Left colon (tissue), 2 donors: ENCODE measurements at places on chromosomes 7 and 10. TPM values are rescaled to one million over a fixed set of nuclear protein-coding genes. Genes with fewer than 3 reads are reported as not detected.

DNA sequence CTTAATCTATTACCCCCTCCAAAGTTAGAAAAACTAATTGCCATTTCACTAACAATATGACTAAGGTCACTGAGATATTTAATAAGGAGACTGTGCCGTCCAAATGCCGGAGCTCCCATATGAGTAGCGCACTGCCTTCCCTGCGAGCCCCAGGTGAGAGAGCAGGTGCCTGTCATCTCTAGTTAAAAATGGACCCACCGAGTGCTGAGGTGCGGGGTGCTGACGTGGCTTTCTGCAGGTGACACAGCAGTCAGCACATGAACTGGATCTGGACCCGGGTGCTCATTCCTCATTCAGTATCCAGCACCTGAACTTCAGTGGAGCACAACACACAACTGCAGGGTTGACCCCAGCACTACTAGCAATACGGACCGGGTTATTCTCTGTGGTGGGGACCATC, 138.0 kb upstream of the NPS start:
- DNase-seq: no peak

Gene IQUB
- not detected for total RNA-seq

DNA sequence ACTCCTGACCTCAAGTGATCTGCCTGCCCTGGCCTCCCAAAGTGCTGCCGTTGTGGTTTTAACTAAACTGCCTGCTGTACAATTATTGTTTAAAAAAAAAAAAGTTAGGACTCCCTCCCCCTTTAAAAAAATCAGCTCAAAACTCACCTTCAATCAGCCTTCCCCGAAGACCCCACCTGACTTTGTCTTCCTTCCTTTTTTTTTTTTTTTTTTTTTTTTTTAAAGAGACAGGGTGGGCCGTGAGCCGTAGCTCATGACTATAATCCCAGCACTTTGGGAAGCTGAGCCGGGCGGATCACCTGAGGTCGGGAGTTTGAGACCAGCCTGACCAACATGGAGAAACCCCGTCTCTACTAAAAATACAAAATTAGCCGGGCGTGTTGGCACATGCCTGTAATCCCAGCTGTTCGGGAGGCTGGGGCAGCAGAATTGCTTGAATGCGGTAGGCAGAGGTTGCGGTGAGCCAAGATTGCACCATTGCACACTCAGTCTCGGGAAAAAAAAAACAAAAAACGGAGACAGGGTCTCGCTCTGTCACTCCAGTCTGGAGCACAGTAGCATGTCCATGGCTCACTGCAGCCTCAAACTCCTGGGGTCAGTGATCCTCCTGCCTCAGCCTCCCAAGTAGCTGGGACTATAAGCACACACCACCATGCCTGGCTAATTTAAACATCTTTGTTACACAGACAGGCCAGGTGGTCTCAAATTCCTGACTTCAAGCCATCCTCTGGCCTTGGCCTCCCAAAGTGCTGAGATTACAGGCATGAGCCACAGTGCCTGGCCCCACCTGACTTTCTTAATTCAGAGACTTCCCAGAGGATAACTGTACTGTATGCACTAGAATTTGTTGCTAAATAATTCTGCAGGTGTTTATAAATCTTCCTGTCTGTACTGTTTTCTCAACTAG, 3.2 kb downstream of the FIS1 start:
- DNase-seq: no peak

Gene MKX
- total RNA-seq: 0.75 TPM

Gene LIPK
- not detected for total RNA-seq

Gene PON2
- 106 TPM for total RNA-seq

Gene NEUROG3
- total RNA-seq: 0.81 TPM

DNA sequence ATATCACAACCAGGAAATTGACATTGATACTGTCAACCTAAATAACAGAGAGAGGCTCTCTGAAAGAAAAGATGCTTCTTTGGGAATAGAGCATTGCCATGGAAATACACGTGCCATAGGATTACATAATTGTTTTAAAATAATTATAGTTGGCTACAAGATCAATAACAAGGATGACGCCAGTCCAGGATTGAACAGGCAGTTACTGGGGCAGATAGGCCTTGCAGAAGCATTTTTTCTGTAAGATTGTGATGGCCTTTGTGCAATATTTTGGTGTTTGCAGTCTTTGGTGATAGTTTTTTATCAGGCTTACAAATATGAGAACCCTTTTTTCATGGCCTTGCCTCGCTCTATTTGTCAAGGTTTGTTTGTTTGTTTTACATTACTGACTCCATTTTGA, 10.5 kb downstream of the ACADSB start:
- DNase-seq: no peak

- DNase-seq: no peak
Measured at GRCh38 chr10:126225672-126226008, 162.6 kb downstream of the ADAM12 start.

- DNase-seq: no peak
Measured at GRCh38 chr7:45651540-45651939, 77.4 kb downstream of the ADCY1 start.

Gene PGAM2
- total RNA-seq: 0.58 TPM

Gene SMKR1
- total RNA-seq: not detected

DNA sequence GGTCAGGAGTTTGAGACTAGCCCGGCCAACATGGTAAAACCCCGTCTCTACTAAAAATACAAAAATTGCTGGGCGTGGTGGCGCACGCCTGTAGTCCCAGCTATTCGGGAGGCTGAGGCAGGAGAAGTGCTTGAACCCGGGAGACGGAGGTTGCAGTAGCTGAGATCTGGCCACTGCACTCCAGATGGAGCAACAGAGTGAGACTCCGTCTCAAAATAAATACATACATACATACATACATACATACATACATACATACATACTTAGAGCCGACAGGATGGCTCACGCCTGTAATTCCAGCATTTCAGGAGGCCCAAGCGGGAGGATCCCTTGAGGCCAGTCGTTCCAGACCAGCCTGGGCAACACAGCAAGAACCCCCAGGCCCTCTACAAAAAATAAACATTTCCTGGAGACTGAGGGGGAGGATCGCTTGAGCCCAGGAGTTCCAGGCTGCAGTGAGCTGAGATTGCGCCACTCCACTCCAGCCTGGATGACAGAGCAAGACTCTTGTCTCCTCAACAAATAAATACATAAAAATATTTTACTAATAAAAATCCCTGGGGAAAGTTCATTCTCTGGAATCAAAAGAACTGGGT, 90.9 kb upstream of the TNRC18 start:
- no peak for DNase-seq

DNA sequence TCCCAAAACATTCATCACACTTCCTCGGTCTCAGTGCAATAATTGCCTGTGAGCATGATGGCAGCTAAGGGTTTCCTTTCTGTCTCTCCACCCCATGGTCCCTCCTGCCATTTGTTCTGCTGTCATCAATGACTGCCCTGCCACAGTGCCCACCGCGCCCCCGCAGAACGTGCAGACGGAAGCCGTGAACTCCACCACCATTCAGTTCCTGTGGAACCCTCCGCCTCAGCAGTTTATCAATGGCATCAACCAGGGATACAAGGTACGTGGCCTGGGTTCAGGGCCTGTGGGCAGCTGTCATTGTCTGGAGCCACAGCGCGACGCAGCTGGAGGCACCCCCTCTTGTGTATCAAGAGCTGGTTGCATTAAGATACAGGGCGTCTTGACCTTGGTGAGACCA, 632.9 kb upstream of the FOXK1 start:
- no peak for DNase-seq

- no peak for DNase-seq
Measured at GRCh38 chr10:46002916-46003693, 27.3 kb downstream of the NCOA4 start.

DNA sequence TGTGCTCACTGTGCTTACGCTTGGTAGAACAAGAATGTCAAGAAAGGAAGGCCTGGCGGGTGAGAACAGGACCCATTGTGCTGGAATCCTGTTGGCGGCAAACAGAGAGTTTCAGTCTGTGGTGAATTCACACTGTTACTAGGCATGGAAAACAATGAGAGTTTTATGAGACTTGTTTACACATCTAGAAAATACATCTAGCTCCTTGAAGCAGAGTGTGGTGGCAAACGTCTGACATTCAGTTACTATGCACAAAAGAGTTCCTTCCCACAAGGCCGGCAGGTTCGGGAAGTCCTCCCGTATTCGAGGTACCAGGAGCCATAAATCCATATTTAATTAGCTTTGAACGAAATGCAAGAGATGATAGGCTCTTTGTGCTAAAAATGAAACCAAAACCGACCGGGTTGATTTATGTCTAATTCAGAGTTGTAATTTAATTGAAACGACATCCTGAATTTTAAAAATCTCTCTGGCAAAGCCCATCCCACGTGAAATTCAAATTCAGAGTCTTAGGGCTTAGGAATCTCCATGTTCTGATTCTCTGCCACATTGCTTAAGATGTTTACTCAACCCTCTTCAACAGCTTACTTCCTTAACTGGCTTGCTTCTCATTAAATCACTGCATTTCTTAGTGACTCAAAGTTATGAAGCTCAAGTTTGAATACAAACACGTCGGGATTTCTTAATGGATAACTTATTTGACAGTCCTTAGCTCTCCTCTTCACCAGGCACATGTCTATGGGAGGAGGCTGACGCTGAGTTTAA, 299.9 kb upstream of the PITRM1 start:
- DNase-seq: peak; percentile 50

Gene SEMA3E
- total RNA-seq: 1.4 TPM

DNA sequence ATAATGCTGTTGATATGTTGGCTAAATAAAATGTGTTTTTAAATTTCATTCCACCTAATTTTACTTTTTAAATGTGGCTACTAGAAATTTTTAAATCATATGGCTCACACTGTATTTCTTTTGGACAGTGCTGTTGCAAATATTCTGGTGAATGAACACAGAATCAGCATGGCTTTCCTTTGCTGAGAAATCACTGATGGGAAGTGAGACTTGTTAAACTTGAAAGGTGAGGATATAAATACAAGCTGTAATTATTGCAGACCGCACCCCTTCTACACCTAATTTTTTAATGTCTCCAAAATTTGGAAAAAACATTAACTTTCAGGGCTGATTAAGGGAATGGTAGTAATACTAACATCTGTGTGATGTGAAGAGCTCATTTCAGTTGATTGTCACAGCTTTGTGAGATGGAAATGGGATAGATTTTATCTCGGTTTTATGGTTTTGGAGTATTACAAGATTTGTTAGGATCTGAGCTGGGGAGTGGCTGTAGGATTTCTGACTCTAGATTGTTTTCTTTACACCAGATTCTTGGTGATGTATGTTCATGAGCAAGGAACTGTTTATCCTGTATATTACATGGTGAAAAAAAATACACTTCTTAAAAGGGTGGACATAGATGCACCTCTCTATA, 1.3 kb downstream of the MIOS start:
- DNase-seq: no peak

DNA sequence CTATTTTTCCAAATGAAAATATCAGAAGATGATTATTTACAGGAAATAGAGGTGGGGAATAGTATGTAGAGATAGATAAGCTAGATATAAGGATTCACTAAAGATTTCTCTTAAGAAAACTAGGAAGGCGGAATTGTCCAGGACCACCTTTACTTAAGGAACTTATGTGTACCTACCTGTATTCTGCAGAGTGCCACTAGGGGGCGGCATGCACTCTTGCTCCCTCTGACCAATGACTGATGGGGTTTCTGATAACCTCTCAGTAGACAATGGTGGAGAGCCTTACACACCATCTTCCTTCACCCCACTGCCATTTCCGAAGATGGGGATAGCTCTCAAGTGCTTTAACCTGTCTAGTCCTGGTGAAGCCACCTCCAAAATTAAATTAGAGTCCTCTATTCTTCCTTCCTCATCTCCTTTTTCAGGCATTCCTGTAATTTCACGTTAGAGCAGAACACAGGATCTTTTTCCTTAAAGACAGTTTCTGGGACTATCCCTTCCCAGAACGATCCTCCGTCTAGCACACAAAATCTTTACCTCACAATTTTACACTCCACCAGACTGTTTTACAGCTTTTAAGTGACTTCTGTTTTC, 453.1 kb downstream of the SORCS1 start:
- DNase-seq: peak; percentile 29

Gene OR6V1
- total RNA-seq: not detected

GRCh38 chr7:130938661-130939060, 204.7 kb upstream of the KLF14 start:
- DNase-seq: no peak

- no peak for DNase-seq
Measured at GRCh38 chr10:49534670-49535381, 4.1 kb downstream of the ERCC6 start.

Gene HSPB1
- total RNA-seq: 327 TPM

DNA sequence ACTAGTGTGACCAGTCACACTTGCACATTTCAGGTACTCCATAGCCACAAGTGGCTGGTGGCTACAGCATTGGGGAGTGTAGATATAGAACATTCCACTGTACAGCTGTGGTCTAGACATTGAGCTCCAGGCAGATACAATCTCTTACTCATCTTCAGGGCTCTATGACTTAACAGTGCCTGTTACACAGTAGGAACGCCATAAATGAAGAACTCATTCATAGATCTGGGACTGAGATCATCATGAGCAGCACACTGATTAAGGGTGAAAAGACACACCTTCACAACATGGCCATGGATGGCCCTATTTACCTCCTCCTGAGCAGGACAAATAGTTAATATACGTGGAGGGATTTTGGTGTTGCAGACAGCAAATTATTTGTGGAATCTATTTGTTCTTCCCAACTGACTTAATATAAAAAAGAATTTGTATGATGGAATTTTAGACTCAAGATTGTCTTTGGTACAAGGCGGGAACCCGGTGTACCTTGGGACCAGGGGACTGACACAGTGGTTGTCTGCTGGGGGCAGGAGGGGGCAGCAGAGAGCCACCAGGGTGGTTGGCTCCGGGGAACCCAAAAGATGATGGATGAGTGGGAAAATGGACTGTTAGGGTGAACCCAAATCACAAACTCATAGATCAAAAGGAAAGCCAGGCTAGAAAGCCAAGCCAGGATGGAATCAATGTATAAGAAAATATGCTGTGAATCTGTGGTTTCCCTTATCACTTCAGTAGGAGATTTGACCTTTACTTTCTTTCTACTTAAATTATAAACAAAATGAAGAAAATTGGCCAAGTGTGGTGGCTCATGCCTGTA, 24.3 kb upstream of the CPA2 start:
- peak; percentile 66 for DNase-seq

DNA sequence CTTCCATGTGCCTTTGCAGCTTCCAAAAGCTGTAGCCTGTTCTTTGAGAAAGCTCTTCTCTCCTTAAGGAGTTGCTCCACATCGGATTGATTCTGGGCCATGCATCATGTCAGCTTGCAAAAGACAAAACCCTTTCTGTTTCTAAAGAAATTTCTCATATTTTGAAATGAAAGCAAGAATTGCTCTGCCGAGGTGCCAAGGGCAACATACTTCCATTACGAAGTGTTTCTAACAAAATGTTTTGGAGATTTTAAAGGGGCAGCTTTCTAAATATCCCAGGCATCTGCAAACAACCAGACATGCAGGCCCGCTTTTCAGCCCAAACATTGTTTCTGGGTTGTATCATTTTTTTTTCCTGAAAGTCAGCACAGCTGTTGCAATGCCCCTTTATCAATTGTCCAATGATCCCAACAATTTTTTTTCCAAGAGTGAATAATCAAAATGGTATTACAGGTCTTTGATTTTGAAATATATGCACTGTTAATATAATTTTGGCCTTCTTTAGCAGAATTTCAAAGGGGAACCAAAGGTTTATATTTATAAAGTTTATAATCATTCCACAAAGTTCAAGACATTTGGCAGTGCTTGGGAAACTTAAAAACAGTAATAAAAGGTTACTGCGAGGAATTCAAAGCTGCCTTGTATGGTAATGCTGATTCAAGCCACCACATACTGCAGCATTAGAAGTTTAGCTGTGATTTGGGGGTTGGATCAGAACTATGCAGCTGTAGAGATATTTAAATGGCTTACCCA, 61.0 kb downstream of the TES start:
- no peak for DNase-seq
